Non-pigmented ciliary epithelial cell (primary cell): ENCODE measurements at places on chromosomes 16 and 17.

GRCh38 chr17:48792033-48792798 is 24.8 kb downstream of the TTLL6 start:
- no peak for DNase-seq

GRCh38 chr17:48006936-48007709 is 30.5 kb downstream of the COPZ2 start:
- DNase-seq: no peak

DNA sequence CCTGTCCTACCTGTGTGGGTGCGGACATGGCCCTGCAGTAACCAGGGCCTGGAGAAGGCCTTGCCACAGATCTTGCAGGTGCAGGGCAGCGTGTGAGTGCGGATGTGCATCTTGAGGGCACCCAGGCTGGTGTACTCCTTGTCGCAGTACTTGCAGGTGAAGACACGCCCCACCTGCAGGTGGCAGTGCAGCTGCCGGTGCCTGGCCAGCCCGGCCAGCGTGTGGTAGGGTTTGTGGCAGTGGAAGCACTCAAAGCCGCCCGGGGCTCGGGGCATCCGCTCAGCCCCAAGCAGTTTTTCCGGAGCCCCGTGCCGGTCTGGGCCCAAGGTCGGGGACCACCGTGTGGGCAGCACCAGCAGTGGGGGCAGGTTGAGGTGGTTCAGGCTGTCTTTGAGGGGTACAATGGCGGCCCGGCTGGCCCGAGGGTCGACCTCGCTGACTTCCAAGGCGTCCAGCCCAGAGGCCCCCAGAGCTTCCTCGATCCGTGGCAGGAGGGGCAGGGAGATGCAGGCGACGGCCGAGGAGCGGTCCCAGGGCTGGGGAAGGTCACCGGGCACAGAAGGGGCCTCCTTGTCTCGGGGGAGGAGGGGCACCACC is 5.1 kb downstream of the SNAI3 start:
- DNase-seq: no peak

GRCh38 chr16:17313793-17314547 is 156.8 kb downstream of the XYLT1 start:
- no peak for DNase-seq

DNA sequence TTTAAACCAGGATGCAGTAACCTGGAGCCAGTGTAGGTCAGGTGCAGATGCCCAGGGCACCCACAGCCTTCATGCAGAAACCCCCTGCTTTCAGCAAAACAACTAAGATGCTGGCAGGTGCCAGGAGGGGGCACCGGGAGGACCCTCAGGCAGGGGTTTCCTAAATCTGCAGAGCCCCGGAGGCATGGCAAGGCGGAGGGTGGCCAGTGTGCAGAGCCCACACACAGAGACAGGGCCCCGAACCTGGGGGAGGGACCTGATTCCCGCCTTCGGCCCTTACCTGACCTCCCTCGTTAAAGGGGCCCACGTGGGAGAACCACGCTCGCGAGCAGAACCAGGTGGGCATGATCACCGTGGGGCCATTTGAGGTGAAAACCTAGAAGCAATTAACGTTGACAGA is 114.0 kb upstream of the METRNL start:
- no peak for DNase-seq

- no peak for DNase-seq
Measured at GRCh38 chr16:52073024-52073423, 473.9 kb downstream of the TOX3 start.
